ENCODE measurements at places on chromosomes 3 and 15.

GRCh38 chr15:42919308-42919707 lies 1.3 kb downstream of the TTBK2 start:
- DNase-seq, result no peak

GRCh38 chr15:39743611-39744010 lies 39.0 kb downstream of the FSIP1 start:
- no peak for DNase-seq

- DNase-seq, result no peak
Measured at GRCh38 chr3:148202386-148202785, 495.3 kb upstream of the AGTR1 start.

- no peak for DNase-seq
Measured at GRCh38 chr3:69232482-69232881, 110.1 kb upstream of the LMOD3 start.

GRCh38 chr3:193489949-193490348 lies 64.7 kb downstream of the ATP13A4 start:
- DNase-seq, result no peak

- no peak for DNase-seq
Measured at GRCh38 chr15:75327005-75327404, 8.9 kb upstream of the COMMD4 start.

- no peak for DNase-seq
Measured at GRCh38 chr15:63323798-63324563, 46.6 kb downstream of the APH1B start.

DNA sequence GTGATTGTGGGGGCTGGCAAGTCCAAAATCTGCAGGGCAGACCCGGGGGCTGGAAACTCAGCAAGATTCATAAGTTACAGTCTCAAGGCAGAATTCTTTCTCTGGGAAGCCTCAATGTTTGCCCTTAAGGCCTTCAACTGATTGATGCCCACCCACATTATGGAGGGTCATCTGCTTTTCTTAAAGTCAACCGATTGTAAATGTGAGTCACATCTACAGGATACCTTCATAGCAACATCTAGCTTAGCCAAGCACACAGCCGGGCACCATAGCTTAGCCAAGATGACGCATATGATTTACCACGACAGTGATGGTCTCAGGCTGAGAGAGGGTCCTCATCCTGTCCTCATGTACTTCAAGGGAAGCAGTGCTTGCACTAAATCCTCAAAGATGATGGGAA lies 43.5 kb downstream of the IDH2 start:
- no peak for DNase-seq

- no peak for DNase-seq
Measured at GRCh38 chr3:23283625-23284024, 80.5 kb downstream of the UBE2E2 start.

DNA sequence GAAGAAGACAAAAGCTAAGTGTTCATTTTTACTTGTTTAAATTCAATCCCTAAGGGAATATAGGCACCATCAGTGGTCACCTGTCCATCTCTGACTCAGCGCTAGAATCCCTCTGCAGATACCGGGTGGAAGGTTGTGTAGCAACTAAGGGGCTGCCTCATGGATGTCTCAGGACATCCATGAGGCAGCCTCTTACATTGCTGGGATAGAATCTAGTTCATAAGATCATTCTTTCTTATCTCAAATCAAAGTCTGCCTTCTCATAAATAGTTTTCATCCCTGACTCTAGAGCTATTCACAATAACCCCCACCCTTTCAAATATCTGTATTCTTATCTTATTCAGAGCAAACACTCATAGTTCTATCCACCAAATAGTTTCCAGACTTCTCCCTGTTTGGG lies 38.1 kb downstream of the HSPBAP1 start:
- DNase-seq, result no peak

DNA sequence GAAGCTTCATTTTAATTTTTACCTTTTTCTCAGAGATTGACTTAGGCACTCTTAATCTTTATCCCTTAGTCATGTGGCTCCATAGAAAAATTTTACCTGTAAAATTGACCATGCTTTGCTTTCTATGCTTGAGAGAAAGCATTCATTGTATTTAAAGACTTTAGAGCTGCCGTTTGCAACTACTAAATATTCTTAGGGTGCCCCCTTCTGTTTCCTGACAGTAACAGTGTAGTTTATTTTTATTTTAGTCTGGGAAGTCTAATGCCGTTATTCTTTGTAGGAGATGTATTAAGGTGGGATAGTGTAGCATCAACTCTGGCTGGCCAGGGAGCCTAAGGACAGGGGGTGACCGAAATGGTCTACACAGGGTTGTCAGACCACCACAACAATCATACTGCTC lies 84.5 kb upstream of the SYNPR start:
- DNase-seq, result peak; percentile 2

- DNase-seq, result no peak
Measured at GRCh38 chr3:184525337-184526087, 36.1 kb upstream of the EPHB3 start.

DNA sequence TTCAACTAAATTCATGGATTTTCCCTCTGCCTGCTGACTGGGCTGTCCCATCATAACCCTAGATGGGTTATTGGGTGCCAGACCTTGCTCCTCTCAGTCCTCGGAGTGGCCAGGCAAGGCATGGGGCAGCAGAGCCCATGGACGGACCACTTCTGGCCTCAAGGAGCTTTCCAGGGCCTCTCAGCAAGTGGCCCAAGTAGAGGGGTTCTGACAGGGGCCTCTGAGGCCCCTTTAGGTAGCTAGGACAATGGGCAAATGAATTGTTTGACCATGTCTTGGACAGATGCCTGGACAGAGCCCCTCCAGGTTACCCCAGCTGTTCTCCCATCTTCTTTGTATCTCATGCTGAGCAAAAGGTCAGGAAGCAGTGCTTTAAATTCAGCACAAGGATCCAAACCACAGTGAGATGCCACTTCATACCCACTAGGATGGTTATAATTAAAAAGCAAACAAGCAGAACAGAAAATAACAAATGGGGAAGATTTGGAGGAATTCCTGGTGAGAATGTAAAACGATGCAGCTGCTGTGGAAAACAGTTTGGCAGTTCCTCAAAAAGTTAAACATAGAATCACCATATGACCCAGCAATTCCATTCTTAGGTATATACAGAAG lies 61.6 kb downstream of the SPSB4 start:
- no peak for DNase-seq

GRCh38 chr3:67686069-67686468 lies 31.7 kb upstream of the SUCLG2 start:
- no peak for DNase-seq

- DNase-seq, result no peak
Measured at GRCh38 chr15:64535460-64536243, 75.3 kb downstream of the ZNF609 start.

DNA sequence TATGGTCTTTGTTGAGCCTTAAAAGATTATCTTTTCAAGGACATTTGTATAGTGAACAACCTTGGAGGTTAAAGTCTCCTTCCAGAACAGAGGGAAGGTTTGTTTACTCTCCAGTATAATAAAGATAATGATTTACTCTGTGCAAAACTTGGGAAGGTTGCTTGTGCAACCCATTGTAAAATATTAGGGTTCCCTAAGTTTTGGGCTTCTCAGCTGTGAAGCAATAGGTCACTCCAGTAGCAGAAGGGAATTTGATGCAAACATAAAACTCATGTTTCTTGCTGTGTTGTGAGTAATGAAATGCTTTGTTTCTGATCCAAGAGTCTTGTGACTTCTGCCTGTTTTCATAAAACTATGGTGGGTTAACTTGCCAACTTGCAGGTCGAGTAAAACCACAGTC lies 177.5 kb downstream of the SUCNR1 start:
- no peak for DNase-seq

DNA sequence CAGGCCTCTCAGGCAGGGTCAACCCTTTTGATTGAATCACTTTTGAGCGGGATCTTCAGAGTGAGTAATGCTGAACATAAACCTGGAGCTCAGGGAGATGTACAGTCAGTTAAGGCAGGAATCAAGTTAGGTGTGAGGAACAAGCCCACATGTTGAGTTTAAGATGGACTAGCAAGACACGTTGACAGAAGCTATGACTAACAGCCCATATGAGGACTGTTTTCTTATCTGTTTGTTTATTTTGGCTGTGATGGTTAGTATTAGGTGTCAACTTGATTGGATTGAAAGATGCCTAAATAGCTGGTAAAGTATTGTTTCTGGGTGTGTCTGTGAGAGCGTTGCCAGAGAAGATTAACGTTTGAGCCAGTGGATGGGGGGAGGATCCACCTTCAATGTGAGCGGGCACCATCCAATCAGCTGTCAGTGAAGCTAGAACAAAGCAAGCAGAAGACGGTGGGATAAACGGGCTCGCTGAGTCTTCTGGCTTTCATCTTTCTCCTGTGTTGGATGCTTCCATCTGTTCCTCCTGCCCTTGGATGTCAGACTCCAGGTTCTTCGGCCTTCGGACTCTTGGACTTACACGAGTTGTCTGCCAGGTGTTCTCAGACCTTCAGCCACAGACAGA lies 232.3 kb upstream of the STAC start:
- no peak for DNase-seq

DNA sequence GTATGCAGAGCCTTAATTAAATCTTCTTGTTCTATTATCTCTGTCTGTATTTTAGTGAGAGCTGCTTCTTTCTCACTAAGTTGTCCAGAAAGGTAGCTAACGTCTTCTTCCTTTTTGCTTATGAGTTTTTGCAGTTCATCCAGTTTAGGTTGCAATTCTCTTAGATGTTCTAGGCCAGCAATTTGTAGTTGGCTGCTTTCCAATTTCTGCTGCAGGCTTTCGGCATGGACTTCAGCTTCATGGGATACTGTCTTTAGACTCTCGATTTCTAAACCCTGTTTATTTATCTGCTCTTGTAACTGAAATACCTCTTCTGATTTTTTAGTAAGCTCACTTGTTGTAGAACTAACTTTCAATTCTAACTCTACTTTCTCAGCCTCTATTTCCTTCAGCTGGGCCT lies 35.5 kb upstream of the HCLS1 start:
- DNase-seq, result no peak

DNA sequence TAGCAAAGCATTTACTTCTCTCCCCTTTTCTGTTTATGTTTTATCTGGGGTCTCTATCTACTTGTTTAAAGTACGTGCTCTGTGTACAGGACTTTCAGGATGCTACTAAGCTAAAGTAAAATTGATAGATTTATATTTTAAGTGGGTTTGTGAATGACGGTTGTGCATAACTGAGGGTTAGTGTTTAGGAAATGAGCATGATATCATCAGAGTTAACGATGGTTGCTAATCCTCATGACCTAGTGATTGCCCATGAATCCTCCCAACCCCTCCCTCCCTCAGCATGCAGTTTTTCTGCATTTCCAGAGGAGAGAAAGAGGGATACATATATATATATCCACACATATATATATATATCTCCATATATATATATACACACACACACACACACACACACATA lies 957.2 kb downstream of the TUSC7 start:
- no peak for DNase-seq

GRCh38 chr3:53164911-53165310 lies 3.9 kb downstream of the PRKCD start:
- DNase-seq, result no peak

GRCh38 chr15:83190450-83190849 lies 17.2 kb downstream of the HDGFL3 start:
- DNase-seq, result no peak

- peak; percentile 34 for DNase-seq
Measured at GRCh38 chr3:154931484-154931883, 148.6 kb upstream of the MME start.

- DNase-seq, result no peak
Measured at GRCh38 chr3:156507285-156507684, 47.6 kb downstream of the SSR3 start.

- DNase-seq, result no peak
Measured at GRCh38 chr3:111910806-111911205, 51.7 kb downstream of the PHLDB2 start.

DNA sequence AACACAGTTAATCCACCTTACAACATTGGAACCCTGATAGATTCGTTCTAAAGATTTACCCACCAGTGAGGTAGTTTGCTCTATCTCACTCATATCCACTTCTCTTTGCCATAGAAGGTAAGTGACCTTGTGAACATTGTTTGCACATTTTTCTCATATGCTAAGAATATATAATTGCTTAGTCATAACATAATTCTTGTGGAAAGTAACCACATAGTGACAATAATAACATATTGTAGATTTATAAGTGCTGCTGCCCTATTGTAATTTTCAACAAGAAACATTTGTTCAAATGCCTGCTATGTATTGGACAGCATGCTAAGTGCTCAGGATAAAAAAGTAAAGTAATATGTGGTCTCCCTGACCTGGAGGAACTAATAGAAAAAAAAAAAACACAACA lies 554.2 kb upstream of the KCNMB2 start:
- DNase-seq, result no peak

GRCh38 chr3:190323246-190323626 lies 990 bp upstream of the CLDN1 start:
- DNase-seq, result no peak

DNA sequence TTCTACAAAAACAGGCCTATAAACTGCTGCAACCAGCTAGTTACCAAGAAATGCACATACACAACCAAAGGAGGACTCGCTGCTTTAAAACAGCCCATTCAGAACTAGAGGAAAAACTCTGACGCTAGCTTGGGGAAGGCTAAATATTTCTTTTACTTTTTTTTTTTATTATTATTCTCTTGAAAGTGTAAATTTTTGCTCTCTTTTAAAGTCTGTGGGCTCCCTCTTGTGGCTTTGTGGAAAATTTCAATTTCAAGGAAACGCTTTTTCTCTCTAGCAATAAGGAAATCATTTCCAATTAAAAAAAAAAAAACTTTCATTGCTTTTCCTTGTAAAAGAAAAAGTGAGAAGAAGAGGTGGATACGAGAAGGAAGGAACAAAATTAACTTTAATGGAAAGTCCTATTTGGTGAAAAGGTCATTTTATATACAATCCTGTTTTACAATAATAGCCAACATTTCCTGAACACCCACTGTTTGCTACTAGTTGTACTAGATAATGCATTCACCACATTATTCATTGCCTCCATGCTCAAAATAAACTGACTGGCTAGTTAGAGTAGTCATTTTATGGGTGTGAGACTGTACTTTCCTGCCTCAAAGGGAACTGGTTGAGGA lies 51.2 kb upstream of the SAMMSON start:
- DNase-seq, result peak; percentile 47

DNA sequence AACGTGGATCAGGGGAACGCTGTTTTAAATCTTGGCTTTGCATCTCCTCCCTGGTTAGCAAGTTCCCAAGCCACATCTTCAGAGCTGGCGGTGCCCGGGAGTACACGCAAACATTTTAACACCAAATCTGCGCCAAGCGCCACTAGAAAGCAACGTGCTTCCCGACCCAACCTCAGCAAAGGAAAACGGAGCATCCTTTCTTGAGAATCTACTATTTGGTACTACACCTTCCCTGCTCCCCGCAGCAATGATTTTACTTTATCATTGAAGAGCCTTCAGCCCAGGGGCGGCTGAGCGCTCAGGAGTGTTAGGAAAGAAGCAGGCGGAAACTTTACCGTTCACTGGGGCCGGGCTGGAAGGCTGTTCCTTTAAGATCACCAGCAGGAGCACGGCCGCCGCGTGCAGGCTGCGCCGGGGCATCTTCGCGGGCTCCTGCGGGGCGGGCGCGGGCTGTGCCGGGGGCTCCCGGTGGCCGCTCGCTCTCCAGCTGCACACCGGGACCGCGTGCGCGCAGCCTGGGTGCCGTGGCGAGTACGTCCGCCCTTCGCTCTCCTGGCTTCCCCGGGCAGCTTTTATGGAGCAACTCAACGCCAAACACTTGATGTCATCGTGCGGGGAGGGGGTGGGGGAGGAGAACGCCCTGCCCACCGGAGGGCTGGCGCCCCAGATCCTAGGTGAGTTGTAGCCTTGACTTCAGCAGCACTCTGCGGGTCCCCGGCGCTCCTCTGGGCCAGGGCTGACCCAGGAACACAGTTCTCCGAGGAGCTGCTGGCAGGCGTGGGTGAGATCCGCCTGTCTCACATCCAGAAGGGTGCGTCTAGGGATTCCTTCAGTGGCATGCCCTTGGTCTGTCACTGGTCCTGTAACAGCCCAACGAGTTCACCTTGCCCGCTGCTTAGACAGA lies at the start of gene CA12:
Gene CA12 (minus strand): TSS at position 546 of the 904 bp plus-strand sequence. CDS start 126 bp downstream, at position 420.
- DNase-seq, result no peak

All from fibroblast of the conjunctiva (primary cell).